ENCODE measurements at places on chromosomes 1 and 21.

GRCh38 chr1:84972377-84972987 is 24.4 kb downstream of the MCOLN2 start:
- peak; percentile 17 for DNase-seq

DNA sequence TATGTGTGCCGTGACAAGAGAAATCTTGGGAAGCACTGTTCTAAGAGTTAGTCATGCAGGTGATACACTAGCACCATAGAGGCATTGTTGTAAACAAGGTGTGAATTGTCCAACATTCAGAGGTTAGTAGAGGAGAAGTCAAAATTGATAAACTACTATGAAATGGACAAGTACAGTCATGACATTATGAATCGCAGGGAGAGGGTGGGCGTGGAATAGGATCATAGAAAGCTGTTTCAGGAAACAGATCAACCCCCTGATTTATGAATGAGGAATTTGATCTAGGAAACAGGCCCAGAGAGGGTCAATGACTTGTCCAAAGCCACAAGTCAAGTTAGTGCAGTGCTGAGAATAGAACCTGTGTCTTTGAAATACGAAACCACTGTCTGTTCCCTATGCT is 58.5 kb upstream of the LAX1 start:
- no peak for DNase-seq

DNA sequence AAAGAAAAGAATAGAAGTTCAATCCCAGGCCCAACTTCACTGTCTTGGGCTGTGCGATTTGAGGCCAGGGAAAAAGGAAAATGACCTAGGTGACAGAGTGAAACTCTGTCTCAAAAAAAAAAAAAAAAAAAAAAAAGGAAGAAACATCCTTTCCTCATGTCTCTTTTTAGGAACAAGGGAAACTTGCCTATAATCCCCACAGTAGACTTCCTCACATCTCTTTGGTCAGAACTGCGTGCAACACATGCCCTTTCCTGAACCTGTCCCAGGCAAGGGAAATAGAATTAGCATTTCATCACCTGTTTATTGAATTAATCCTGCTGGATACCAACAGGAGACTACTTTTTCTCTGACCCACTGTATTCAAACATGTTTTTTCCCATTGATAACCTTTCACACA is 2.3 kb downstream of the DCST1 start:
- no peak for DNase-seq

GRCh38 chr21:34802180-34802899 is 133.5 kb downstream of the CLIC6 start:
- no peak for DNase-seq

- DNase-seq = no peak
Measured at GRCh38 chr1:55444667-55445066, 229.5 kb upstream of the USP24 start.

GRCh38 chr1:153380711-153381110 is 5.3 kb upstream of the S100A12 start:
- DNase-seq = no peak

GRCh38 chr21:19981938-19982337 is 1016.3 kb upstream of the NCAM2 start:
- DNase-seq = no peak

DNA sequence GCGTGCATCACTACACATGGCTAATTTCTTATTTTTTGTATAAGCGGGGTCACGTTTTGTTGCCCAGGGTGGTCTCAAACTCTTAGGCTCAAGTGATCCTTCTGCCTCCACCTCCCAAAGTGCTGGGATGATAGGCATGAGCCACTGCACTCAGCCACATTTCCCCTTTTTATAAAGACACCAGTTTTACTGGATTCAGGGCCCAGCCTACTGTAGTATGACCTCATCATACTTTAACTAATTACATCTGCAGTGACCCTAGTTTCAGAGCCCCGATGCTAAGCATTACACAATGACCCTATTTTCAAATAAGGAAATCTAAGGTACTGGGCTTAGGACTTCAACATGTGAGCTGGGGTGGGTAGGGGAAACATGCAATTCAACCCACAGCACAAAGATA is 31.8 kb upstream of the ENAH start:
- no peak for DNase-seq

GRCh38 chr1:242623119-242623518 is 98.6 kb upstream of the PLD5 start:
- DNase-seq = no peak

- DNase-seq = no peak
Measured at GRCh38 chr1:168643152-168643551, 66.7 kb downstream of the XCL1 start.

DNA sequence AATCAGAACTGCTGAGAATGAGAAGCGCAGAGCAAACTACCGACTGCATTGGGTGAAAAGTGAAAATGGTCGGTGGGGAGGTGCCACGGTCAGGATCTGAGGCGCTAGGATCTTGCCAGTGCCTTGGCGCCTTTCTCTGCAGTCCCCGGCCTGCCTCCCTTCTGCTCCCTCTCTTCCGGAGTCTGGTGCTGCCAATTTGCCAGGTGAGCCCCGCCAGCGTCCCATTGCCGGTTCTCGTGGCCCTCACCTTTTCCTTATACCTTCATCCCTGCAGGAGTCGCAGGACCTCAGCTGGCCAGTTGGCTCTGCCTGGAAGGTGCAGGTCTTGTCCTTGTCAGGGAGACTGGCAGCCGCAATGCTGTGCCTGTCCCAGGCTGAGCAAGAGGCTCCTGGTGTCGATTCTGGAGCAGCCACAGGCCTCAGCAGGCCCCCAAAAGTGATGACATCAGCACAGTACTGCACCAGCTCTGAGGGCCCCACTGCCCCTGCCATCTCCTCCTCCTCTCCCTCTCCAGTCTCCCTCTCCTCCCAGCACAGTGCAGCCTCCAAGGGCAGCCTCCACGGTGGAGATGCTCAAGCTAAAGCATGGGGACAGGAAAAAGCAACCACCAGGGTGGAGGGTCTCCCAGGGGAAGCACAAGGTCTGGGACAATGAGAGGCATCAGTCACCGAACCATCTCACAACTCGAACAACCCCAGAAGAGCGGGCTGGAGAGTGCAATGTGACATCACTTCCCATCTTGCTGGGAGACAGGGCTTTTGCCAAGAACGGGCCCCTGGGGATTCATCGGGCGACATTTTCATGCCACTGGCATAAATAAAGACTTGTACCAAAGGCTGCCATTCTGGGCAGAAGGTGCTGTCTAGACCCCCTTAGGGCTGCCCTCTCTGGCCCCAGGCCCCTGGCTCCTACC is 37.1 kb upstream of the H6PD start:
- no peak for DNase-seq

- DNase-seq = peak; percentile 49
Measured at GRCh38 chr1:8396786-8397406, 79.0 kb downstream of the SLC45A1 start.

GRCh38 chr1:88455621-88456256 is 228.3 kb upstream of the PKN2 start:
- DNase-seq = no peak

- no peak for DNase-seq
Measured at GRCh38 chr1:117208580-117208979, 2.1 kb downstream of the VTCN1 start.

DNA sequence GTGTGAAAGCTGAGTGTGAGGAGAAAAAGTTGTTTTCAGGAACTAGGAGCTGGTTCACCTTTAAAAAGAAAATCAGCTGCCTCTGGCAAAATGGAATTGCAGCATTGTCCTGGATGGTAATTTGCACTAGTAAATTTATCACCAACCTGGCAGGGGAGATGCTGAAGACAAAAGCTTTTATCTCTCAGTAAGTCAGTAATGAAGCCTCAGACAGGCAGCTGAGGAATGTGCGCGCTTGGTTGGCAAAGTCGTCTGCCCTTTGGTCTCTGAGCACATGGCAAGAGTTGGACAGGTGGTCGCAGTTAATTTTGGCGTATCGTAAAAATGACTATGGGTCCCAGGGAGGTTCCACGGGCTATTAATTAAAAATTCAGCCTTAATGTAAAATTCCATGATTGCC is 131.9 kb downstream of the BACH1 start:
- no peak for DNase-seq
